Stimulated activated CD4-positive, alpha-beta T cell treated with anti-CD3 and anti-CD28 coated beads, Interleukin-12 subunit alpha, Interleukin-12 subunit beta, amount 100 ng/mL, for 24 hours (primary cell): ENCODE measurements at places on chromosomes 6 and 20.

DNA sequence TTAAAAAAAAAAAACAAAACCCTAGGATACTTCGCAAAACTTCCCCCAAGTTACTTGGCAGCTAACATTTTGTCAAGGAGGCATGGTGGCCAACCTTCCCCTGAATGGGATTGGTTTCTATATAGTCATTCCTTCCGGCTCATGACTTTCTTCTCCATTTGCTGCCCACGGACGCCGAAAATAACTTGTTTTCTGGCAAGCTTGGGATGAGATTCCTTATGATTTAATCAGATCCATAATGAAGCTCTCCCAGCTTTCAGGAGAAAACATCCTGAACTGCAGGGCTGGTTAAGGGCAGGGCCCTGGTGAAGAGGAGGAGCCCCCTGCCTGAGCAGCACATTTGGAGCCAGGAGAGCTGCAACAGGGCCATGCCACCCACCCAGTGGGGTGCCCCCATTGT lies 49.9 kb downstream of the PPP1R16B start:
- DNase-seq = no peak

- no peak for DNase-seq
Observed at GRCh38 chr6:30829639-30830255, 54.6 kb upstream of the DDR1 start.

- DNase-seq = no peak
Observed at GRCh38 chr6:149331043-149331807, 13.7 kb downstream of the TAB2 start.

- DNase-seq = peak; percentile 30
Observed at GRCh38 chr6:79949233-79949632, 1.9 kb upstream of the ELOVL4 start.

DNA sequence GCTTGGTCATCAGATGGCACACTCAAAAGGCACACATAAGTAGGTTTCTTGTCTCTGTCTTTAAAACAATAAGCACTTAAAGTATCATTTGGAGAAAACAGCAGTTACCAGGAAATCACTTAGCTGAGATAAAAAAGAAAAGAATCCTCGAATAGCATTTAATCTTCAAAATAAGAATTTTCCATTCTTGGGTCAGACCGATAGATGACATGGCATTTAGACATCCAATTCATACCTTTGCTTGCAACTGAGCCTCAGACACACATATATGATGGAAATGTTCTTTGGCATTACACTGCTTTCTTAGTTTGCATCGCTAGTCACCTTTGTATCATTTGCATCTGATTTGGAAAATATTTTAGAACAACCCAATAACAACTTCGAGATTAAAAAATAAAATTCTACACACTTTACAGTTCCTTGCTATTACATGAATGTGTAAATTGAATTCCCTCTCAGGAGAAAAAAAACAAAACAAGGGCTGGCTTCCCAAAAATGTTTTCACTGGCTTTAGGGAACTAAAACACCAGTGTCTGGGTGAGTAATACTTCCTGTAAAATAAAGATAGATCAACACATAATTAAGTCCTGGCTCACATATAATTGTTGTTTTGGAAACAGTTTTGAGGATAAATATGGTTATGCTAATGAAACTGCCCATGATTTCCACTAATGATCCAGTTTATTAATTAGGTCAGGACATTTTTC lies 1.3 kb upstream of the RNF217 start:
- DNase-seq = no peak

DNA sequence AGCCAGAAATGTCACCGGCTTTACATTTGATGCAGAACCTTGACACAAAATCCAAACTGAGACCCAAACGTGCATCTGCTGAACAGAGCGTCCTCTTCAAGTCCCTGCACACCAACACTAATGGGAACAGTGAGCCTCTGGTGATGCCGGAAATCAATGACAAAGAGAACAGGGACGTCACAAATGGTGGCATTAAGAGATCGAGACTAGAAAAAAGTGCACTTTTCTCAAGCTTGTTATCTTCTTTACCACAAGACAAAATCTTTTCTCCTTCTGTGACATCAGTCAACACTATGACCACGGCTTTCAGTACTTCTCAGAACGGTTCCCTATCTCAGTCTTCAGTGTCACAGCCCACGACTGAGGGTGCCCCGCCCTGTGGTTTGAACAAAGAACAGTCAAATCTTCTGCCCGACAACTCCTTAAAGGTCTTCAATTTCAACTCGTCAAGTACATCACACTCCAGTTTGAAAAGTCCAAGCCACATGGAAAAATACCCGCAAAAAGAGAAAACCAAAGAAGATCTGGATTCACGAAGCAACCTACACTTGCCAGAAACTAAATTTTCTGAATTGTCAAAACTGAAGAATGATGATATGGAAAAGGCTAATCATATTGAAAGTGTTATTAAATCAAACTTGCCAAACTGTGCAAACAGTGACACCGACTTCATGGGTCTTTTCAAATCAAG lies 108.4 kb downstream of the RTN4IP1 start:
- peak; percentile 68 for DNase-seq

DNA sequence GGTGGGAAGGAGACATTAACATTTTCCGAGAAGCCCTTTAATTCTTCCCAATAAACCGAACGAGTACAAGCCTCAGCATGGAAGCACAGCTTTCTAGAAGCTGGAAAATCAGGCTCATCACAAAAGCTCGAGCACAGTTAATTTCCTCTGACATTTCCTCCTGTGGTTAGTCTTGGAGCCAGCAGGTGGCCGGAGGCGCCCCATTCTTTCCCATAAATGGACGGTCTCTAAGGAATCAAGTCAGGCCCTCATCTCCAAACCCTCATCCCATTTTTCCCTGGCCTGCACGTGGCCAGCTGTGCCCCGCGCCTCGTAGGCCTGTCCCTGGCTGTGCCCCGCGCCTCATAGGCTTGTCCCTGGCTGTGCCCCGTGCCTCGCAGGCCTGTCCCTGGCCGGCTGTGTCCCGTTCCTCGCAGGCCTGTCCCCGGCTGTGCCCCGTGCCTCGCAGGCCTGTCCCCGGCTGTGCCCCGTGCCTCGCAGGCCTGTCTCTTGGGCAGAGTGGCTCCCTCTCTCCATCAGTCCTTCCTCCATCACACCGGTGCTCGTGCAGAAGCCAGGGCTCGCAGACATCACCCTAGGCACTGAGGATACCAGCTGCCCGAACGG lies 19.7 kb upstream of the NTSR1 start:
- DNase-seq = no peak

DNA sequence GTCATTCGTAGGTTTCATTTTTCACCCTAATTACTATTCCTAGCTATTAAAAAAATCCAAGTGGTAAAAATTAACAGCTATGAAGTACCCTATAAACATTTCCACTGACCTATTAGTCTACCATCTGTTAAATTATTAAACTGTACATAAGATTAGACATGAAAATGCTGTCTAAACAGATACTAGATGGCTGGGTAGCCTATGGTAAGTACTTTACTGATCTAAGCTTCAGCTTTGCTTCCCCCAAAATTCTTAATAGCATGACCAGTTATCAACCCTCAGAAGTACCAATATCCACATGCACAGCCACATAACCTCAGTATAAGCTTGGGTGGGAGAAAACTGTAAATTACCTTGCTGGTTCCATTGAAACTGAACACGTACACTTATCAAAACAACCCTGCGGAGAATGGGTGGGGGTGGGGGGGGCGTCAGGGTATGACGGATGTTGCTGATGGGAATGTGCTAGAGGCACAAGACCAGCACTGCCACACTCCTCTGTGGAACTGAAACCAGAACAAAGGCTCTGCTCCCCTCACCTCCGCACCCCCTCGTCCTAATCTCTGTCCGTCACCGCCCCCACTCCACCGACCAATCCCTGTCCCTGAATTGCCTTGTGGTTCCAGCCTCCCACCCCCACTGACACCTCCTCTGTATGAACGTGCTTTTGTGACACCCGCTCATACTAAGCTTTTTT lies 45.3 kb downstream of the B4GALT5 start:
- peak; percentile 41 for DNase-seq

DNA sequence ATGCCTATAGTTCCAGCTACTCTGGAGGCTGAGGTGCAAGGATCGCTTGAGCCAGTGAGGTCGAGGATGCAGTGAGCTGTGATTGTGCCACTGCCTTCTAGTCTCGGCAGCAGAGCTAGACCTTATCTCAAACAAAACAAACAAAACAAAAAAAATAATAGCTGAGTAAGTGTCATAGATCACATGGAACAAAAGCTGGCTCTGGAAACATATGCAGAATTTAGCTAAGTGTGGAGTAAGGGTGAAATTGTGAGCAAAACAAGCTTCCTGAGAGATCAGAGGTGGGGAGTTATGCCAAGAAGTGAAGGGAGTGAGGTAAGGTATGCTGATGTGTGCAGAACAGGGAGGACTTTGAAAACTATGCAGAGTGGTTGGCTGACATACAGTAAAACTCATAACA lies 18.7 kb downstream of the SGK1 start:
- DNase-seq = no peak

DNA sequence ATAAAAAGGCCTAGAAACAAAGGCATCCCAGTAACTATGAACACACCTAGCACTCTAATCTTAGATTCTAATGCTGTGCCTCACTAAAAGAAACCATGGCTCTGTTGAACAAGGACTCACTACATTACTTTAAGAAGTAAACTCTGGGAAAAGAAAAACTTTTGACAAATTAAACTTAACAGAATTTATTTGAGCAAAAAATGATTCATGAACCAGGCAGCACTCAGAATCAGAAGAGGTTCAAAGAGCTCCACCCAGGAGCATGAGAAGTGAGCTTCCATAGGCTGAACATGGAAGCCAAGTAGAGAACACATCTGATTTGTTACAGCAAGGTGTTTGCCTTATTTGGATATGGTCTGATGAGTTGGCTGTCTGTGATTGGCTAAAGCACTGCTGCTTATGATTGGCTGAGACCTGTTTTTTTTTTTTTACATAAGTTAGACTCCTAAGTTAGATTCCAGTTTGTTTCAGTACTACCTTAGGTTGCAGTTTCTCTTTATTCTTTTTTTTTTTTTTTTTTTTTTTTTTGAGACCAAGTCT lies 343.6 kb upstream of the SASH1 start:
- no peak for DNase-seq

- no peak for DNase-seq
Observed at GRCh38 chr20:57223648-57224489, 42.6 kb downstream of the BMP7 start.

DNA sequence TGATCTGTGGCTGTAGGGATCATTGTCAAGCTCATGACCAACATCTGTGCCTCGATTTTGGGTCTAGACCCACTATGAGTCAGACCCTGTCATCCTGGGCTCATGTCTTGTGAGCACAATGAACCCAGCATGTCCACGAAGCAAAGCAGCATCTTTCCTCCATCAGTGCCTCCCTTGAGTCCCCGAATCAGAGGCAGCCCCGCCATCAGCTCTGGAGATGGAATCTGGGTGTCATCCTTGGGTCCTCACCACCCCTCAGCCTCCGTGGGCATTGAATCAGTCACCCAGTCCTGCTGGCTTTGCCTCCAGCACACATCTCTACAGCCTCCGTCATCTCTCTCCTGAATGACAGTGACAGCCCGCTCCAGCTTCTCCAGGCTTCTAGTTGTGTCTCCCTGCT lies 56.9 kb downstream of the CHMP4B start:
- no peak for DNase-seq
